ENCODE measurements at places on chromosomes 16 and 17. TPM values are rescaled to one million over a fixed set of nuclear protein-coding genes. Genes with fewer than 3 reads are reported as not detected.

GRCh38 chr17:48213797-48214196 lies 106.2 kb downstream of the SNX11 start:
- no peak overlapping the region for H3K4me3 ChIP-seq
- no peak overlapping the region for H3K27ac ChIP-seq
- H3K4me1 ChIP-seq: no peaks in the 10 kb centered on the region
- no peaks in the 10 kb centered on the region for H3K36me3 ChIP-seq
- H3K27me3 ChIP-seq: no peaks in the 10 kb centered on the region

GRCh38 chr16:56466344-56466743 lies 15.0 kb downstream of the OGFOD1 start:
- H3K27ac ChIP-seq: no peak overlapping the region
- peaks cover 76% of the 10 kb centered on the region for H3K36me3 ChIP-seq
- no peaks in the 10 kb centered on the region for H3K4me1 ChIP-seq
- no peak overlapping the region for H3K4me3 ChIP-seq
- DNase-seq: no peak

DNA sequence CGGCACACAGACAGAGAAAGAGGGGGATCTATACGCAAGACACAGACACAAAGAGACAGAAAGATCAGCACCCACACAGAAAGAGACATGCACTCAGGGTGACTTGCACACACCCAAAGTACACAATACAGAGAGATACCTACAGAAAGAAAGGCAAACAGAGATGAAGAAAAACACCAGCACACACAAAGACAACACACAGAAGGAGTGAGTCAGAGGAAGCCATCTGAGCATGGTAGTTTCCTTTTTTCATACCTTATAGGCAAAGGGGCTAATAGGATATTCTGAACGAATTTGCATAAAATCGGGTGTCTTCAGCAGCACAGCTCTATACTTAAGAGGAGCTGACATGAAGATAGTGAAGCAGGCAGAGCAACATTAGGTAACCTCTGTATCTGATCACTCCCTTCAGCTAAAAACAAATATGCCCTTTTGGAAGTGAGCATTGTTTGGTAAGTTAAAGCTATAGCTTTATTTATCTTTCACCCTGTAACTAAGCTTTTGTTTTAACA lies 198.6 kb downstream of the AATF start:
- no peaks in the 10 kb centered on the region for H3K36me3 ChIP-seq
- H3K4me1 ChIP-seq: no peaks in the 10 kb centered on the region
- DNase-seq: no peak
- H3K4me3 ChIP-seq: no peak overlapping the region

DNA sequence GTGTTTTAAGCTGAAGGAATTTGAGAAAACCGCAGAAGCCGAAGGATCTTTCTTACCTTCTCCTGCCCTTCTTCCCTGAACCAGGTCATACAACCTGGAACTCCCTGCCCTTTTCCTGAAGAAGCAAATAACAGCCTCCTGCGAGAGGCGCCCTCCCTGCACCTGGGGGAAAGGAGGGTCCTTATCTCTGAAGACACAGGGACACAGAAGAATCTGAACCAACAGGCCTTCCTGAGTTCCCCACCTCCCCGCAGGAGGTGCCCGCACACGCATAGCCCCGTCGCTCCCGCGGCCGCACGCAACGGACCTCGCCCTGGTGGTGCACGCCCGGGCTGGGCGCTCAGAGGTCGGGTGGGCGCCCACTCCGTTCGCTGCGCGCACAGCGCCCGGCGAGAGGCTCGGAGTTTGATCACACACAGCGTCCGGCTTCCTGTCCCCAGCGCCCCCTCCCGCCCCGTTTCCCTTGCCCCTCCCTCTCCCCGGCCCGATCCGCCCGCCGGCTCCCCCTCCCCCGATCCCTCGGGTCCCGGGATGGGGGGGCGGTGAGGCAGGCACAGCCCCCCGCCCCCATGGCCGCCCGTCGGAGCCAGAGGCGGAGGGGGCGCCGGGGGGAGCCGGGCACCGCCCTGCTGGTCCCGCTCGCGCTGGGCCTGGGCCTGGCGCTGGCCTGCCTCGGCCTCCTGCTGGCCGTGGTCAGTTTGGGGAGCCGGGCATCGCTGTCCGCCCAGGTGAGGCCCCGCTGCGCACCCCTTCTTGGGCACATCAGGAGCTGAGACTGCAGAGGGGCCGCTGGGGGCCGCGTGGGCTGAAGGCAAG lies at the start of gene TNFSF12:
TSS of gene TNFSF12 (plus strand) at position 474 of the 816 bp plus-strand sequence. CDS start at position 570, 96 bp downstream.
- peak within 1 kb of the TSS; percentile 66 for H3K4me3 ChIP-seq
- peaks cover 55% of the 10 kb centered on the region for H3K4me1 ChIP-seq
- peak; percentile 94 for DNase-seq
- H3K27ac ChIP-seq: peak within 1 kb of the TSS; percentile 97
- H3K27me3 ChIP-seq: no peaks in the 10 kb centered on the region

DNA sequence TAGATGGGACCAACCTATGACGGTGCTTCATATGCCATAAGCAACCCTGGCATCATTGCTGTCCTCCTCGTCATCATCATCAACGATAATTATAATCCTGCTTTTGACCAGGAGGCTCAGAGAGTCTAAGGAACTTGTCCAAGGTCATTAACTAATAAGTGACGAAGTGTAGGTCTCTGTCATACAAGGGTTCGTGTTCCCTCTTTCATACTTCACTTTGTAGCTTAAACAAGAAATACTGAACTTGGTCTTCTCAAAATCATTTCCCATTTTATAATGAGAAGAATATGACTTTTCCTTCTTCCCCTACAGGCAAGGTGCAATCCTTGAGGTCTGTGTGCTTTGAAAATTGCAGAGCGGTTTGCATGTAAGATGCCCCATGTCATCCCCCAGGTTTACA lies 31.2 kb upstream of the PIK3R6 start:
- H3K36me3 ChIP-seq: peaks cover 13% of the 10 kb centered on the region
- peak overlapping the region; percentile 71 for H3K27ac ChIP-seq
- no peaks in the 10 kb centered on the region for H3K27me3 ChIP-seq
- H3K4me3 ChIP-seq: no peak overlapping the region

- no peaks in the 10 kb centered on the region for H3K4me1 ChIP-seq
- no peak overlapping the region for H3K27ac ChIP-seq
- H3K4me3 ChIP-seq: no peak overlapping the region
- no peaks in the 10 kb centered on the region for H3K36me3 ChIP-seq
- H3K27me3 ChIP-seq: no peaks in the 10 kb centered on the region
- no peak for DNase-seq
Measured at GRCh38 chr16:50640391-50640790, 40.7 kb downstream of the SNX20 start.

- no peak for DNase-seq
- peaks cover 71% of the 10 kb centered on the region for H3K4me1 ChIP-seq
- no peak overlapping the region for H3K4me3 ChIP-seq
- no peaks in the 10 kb centered on the region for H3K27me3 ChIP-seq
Measured at GRCh38 chr17:78134899-78135385, 4.4 kb downstream of the TMC8 start.

GRCh38 chr16:64695684-64696083 lies 426.2 kb downstream of the CDH11 start:
- no peak overlapping the region for H3K27ac ChIP-seq
- H3K27me3 ChIP-seq: no peaks in the 10 kb centered on the region
- H3K4me3 ChIP-seq: no peak overlapping the region
- no peak for DNase-seq

GRCh38 chr17:17313350-17313991 lies 10.3 kb downstream of the NT5M start:
- DNase-seq: peak; percentile 89
- no peak overlapping the region for H3K4me3 ChIP-seq
- no peaks in the 10 kb centered on the region for H3K27me3 ChIP-seq
- H3K36me3 ChIP-seq: no peaks in the 10 kb centered on the region

DNA sequence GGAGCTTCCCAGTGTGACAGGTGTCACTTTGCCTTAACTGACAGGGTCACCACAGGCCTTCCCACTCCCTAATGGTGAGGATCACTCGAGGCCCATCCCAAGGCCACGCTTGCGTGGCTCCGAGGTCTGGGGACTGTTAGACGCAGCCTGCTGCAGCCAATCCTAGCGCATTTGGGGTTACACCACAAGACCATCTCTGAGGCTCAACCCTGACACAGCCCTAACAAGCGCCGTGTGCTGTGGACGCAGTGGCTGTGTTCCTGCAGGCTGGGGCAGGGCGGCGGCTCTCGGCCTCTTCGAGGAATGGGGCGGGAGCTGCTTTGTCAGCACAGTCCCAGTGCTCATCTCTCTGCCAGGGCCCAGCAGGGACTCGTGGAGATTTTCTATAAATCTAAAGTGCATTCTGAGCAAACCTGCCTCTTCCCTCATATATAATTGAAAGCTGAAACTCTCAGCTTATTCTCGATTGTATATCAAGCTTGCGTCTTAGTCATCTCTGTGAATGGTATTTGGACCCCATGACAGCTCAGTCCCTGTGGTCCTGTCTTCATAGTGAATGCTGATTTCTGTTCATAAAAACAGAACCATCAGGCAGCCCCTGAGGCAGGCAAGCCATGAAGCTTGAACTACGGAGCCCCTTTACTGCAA lies 65.8 kb upstream of the CHMP6 start:
- no peaks in the 10 kb centered on the region for H3K4me1 ChIP-seq
- no peak overlapping the region for H3K4me3 ChIP-seq
- peak; percentile 59 for DNase-seq
- H3K27ac ChIP-seq: no peak overlapping the region
- H3K27me3 ChIP-seq: no peaks in the 10 kb centered on the region

DNA sequence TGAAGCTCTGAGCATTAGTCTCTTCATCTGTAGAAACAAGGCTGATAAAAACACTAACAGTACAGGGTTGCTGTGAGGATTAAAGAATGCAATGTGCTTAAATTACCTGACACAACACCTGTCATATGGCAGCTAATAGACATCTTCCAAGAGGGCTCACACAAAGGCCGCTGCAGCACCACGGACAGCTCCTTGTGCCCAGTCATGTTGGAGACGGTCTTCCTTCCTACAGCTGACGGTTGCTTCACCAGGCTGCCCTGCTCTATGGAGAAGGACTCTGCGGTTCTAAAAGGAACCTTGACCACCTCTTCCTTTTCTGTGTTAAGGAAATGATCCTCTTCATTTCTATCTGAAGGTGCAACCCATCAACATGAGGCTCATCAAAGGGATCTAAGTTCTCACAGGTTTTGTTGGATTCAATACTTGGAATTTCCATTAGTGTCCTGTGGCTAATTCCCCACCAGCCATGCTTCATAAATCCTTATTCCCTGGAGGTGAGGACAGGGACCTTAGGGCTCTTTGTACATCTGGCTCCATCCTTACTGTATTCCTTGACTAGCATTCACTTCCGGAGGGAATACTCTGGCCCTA lies 138.9 kb upstream of the CES5A start:
- DNase-seq: no peak
- no peak overlapping the region for H3K27ac ChIP-seq
- H3K27me3 ChIP-seq: peaks cover 14% of the 10 kb centered on the region
- H3K4me1 ChIP-seq: no peaks in the 10 kb centered on the region

- H3K27ac ChIP-seq: peak overlapping the region; percentile 68
- no peaks in the 10 kb centered on the region for H3K27me3 ChIP-seq
- H3K4me3 ChIP-seq: no peak overlapping the region
- no peak for DNase-seq
- H3K4me1 ChIP-seq: peaks cover 56% of the 10 kb centered on the region
- H3K36me3 ChIP-seq: no peaks in the 10 kb centered on the region
Measured at GRCh38 chr17:43665937-43666236, 4.2 kb upstream of the MEOX1 start.

DNA sequence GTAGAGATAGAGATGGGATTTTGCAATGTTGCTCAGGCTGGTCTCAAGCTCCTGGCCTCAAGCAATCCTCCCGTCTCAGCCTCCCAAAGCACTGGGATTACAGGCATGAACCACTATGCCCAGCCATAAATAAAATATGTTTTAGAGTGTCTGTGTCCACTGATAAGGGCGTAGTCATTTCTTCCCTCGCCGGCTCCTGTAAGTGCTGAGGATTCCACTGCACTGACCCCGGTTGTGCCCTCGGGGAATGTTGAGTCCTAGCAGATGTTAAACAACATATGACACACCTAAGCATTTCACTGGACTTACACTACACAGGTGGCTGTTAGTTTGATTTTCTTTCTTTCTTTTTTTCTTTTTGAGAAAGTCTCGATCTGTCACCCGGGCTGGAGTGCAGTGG lies 5.6 kb upstream of the SHMT1 start:
- no peak overlapping the region for H3K4me3 ChIP-seq
- no peaks in the 10 kb centered on the region for H3K27me3 ChIP-seq
- H3K36me3 ChIP-seq: no peaks in the 10 kb centered on the region

- peak within 1 kb of the TSS; percentile 89 for H3K4me3 ChIP-seq
- no peaks in the 10 kb centered on the region for H3K27me3 ChIP-seq
- peak within 1 kb of the TSS; percentile 78 for H3K27ac ChIP-seq
Measured at GRCh38 chr17:64263000-64263766, at the start of gene TEX2. Gene TEX2 (minus strand): TSS chr17:64263260. CDS start chr17:64214217, 49,043 bp downstream.

- no peaks in the 10 kb centered on the region for H3K4me1 ChIP-seq
- no peak overlapping the region for H3K27ac ChIP-seq
- H3K4me3 ChIP-seq: no peak overlapping the region
- no peaks in the 10 kb centered on the region for H3K27me3 ChIP-seq
Measured at GRCh38 chr17:56851008-56851407, 17.1 kb downstream of the DGKE start.

The CNTD1 gene
- polyA plus RNA-seq: 0.24 TPM

The CDRT4 gene
- 9.3 TPM for polyA plus RNA-seq

The CCDC154 gene
- 8.3 TPM for polyA plus RNA-seq

The NLGN2 gene
- polyA plus RNA-seq: 2.2 TPM

The EVI2B gene
- 123 TPM for polyA plus RNA-seq

Data from spleen (tissue), 13 donors.